Aorta (tissue), 5 donors: ENCODE measurements at places on chromosomes 4 and X. TPM values are rescaled to one million over a fixed set of nuclear protein-coding genes. Genes with fewer than 3 reads are reported as not detected.

GRCh38 chr4:88134111-88134510 is 24.3 kb downstream of the ABCG2 start:
- no peaks in the 10 kb centered on the region for H3K27me3 ChIP-seq
- H3K4me1 ChIP-seq = no peaks in the 10 kb centered on the region
- no peak for DNase-seq
- no peak overlapping the region for H3K27ac ChIP-seq
- H3K4me3 ChIP-seq = no peak overlapping the region

- H3K27ac ChIP-seq = no peak overlapping the region
- no peaks in the 10 kb centered on the region for H3K4me1 ChIP-seq
- DNase-seq = no peak
- no peaks in the 10 kb centered on the region for H3K27me3 ChIP-seq
- H3K36me3 ChIP-seq = no peaks in the 10 kb centered on the region
- H3K4me3 ChIP-seq = no peak overlapping the region
Measured at GRCh38 chrX:4627414-4627813, 914.0 kb upstream of the PRKX start.

GRCh38 chr4:140308366-140309123 is 64.9 kb upstream of the SCOC start:
- no peaks in the 10 kb centered on the region for H3K4me1 ChIP-seq
- no peaks in the 10 kb centered on the region for H3K36me3 ChIP-seq
- H3K27me3 ChIP-seq = no peaks in the 10 kb centered on the region
- no peak overlapping the region for H3K4me3 ChIP-seq
- DNase-seq = peak; percentile 90

- DNase-seq = no peak
- no peak overlapping the region for H3K4me3 ChIP-seq
- H3K36me3 ChIP-seq = no peaks in the 10 kb centered on the region
- H3K27me3 ChIP-seq = no peaks in the 10 kb centered on the region
- H3K27ac ChIP-seq = no peak overlapping the region
- H3K4me1 ChIP-seq = no peaks in the 10 kb centered on the region
Measured at GRCh38 chr4:73788411-73788810, 48.0 kb downstream of the CXCL8 start.

TCEAL5 gene
- 0.28 TPM for polyA plus RNA-seq

LDB2 gene
- polyA plus RNA-seq = 20.0 TPM

LONRF3 gene
- 3.7 TPM for polyA plus RNA-seq

DUSP21 gene
- polyA plus RNA-seq = not detected

CC2D2A gene
- polyA plus RNA-seq = 37.5 TPM

EXOC1L gene
- not detected for polyA plus RNA-seq

GSX2 gene
- not detected for polyA plus RNA-seq
